ENCODE measurements at places on chromosomes 2 and 18.

DNA sequence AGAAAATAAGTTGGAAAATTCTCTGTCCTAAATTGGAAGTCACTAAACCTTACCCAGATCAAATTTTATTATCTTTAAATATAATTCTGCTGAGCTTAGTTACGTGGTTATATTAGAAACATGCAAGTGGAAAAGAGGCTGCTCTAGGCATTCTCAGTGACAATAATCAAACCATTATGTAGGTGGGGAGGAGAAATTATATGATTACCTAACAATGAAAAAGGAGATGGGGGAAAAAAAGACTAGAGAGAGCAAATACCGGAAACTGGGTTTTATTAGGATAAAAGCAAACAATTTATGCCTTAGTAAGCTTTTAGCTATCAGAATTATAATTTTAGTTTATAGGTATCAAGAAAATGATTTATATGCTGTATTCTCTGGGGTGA, 53.2 kb downstream of the PHLPP1 start:
- DNase-seq, result no peak

GRCh38 chr2:224111576-224111975, 72.5 kb upstream of the SERPINE2 start:
- no peak for DNase-seq

GRCh38 chr2:23767876-23768621, 158.9 kb downstream of the ATAD2B start:
- no peak for DNase-seq

- no peak for DNase-seq
These were observed 20.6 kb upstream of the AMMECR1L start for GRCh38 chr2:127906206-127906926.

GRCh38 chr18:10591896-10592295, 66.1 kb downstream of the NAPG start:
- DNase-seq, result no peak

- no peak for DNase-seq
These were observed 111.1 kb upstream of the B3GNT2 start for GRCh38 chr2:62084801-62085200.

DNA sequence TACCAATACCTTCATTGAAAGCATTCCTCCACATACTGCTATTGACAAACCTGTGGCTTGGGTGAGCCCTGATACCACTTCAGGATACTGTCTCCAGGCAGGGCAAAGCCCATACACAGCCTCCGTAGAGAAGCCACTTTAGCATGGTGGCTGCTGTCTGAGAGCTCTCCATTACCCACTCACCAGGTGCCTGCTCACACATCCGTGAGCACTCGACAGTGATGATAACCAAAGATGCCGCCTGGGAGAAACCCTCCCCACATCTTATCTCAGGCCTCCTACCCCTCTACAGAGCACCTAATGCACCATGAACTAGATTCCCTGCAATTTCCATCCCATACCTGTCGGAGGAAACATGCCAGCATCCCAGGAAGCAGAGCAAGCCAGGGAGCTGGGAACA, 57.6 kb upstream of the KLHL29 start:
- DNase-seq, result no peak

DNA sequence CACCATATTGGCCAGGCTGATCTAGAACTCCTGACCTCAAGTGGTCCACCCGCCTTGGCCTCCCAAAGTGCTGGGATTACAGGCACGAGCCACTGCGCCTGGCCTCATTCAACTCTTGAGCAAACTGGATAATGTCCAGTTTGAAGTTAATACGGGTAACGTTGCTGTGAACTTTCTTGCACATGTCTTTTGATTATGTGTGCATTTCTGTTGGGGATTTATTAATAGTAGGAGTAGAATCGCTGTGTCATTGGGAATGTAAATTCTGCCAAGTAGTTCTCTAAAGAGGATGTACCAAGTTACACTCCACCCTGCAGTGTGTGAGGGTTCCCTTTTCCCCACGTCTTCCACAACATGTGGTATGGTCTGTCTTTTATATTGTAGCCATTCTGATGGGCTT, 6.2 kb downstream of the IMPA2 start:
- DNase-seq, result no peak

- DNase-seq, result no peak
These were observed 13.4 kb downstream of the ATP8B1 start for GRCh38 chr18:57789759-57790158.
